ENCODE measurements at places on chromosomes 3 and 15. TPM values are rescaled to one million over a fixed set of nuclear protein-coding genes. Genes with fewer than 3 reads are reported as not detected.
A peak's percentile ranks its signal among the peaks of the same experiment; 100 is the strongest.

The CD86 gene
- polyA plus RNA-seq = 0.85 TPM

The FBXO40 gene
- 0.11 TPM for polyA plus RNA-seq

The ANKDD1A gene
- polyA plus RNA-seq = 6.2 TPM

The ECT2 gene
- polyA plus RNA-seq = 4.0 TPM

The SLC6A1 gene
- 3.3 TPM for polyA plus RNA-seq

- no peak for DNase-seq
Measured at GRCh38 chr15:68479870-68480269, 47.9 kb upstream of the ITGA11 start.

GRCh38 chr15:77040673-77041072, 30.2 kb downstream of the TSPAN3 start:
- no peak for DNase-seq

GRCh38 chr15:52415628-52416027, 113.1 kb downstream of the MYO5A start:
- DNase-seq = no peak

GRCh38 chr3:174204765-174205164, 654.4 kb upstream of the NAALADL2 start:
- no peak for DNase-seq

DNA sequence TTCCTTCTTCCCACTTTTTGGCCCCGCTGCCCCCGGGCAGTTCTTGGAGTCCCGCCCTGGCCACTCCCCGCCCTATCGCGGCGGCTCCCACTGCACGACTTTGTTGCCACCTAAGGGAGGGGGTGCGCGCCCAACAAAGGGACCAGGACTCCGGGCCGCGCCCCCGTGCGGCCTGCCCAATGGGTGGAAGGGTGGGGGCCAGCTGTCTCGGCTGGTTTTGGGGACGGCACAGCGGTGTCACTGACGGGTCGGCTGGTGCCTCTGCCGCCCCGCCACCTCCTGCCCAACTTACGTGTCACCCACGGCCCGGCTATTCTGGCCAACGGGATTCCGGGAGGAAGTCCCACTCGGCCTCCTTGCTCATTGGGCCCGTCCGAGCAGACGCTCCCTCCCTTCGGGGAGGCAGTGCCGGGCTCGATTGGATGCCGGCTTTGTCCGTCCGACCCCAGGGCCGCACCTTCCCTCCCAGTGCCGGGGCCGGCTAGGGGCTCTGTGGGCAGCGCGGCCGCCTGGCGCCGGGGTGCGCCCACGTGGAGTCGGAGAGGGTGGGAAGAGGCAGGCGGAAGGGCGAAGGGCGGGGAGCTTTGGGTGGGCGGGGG, at the start of gene GOLIM4:
Gene GOLIM4 (minus strand): TSS at position 314 of the 599 bp plus-strand sequence. CDS start 639 bp downstream, outside the sequence.
- DNase-seq = peak; percentile 94

DNA sequence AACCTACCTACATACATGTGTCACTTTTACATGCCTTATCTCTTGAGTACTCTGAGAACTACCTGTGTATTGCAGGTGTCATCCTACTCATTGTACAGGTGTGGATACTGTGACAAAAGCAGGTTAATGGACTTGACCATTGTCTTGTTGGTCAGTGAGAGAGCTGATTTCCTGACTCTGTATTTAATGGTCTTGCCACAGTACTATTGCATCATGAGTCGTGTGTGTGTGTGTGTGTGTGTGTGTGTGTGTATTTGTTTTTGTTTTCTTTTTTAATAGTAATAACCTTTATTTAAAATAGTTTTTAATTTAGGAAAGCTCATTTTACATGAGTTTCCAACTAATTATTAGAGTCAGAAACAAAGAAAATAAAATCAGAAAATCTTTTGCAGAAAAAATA, 7.7 kb downstream of the SELENOT start:
- no peak for DNase-seq

GRCh38 chr3:27219127-27219845, 149.9 kb downstream of the NEK10 start:
- DNase-seq = no peak

Data from ovary (tissue), 10 donors.